SK-N-SH treated with all-trans-retinoic acid at 6 μM for 48 hours (cell line): ENCODE measurements at places on chromosomes 7 and 10.

DNA sequence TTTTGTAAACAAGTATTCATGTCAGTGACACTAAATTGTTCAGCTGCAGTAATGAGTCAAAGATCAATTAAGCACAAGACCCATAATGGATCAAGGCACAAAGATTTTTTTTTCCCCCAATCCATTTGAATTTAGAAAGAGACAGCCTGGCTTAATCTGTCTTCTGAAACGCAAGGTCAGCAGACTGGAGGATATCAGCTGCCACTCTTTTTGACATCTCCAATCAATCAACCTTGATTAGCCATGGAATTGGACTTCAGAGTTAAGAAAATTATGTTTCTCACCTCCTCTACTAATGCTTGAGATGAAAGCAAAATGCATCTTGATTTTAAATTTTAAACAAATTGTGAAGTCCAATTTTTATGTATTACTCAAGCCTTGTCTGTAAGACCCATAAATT lies 642.4 kb upstream of the STEAP1 start:
- ATAC-seq = no peak

- peak; percentile 60 for ATAC-seq
These were observed 69.0 kb downstream of the DKK1 start for GRCh38 chr10:52383088-52383487.

- ATAC-seq = no peak
These were observed 176.2 kb downstream of the WDR11 start for GRCh38 chr10:121027371-121027770.

- peak; percentile 58 for ATAC-seq
These were observed 19.7 kb downstream of the DNAJC12 start for GRCh38 chr10:67818323-67818722.

GRCh38 chr7:26930201-26930600 lies 65.8 kb upstream of the SKAP2 start:
- no peak for ATAC-seq

DNA sequence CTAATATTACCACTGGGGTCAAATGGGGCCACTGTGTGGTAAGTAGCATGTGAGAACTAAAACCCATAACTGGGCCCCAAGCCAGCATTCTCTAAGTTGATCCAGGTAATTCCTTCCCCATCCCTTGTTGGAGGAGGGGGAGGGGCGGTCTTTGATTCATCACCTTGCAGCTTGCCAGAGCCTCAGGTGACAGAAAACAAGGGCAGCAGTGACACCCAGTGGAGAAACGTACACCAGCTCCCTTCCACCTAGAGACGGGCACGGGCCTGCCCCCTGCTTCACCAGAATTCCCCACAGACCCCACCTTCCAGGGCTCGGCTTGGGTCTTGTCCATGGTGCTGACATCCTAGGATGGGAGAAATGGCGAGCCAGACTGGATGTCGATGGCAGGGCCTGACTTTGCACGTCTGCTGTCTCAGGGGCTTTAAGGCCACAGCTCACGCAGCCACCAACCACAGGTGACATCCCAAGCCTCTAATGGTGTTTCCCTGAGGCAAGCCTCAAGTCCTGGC lies 102.0 kb downstream of the STRA8 start:
- peak; percentile 95 for ATAC-seq

DNA sequence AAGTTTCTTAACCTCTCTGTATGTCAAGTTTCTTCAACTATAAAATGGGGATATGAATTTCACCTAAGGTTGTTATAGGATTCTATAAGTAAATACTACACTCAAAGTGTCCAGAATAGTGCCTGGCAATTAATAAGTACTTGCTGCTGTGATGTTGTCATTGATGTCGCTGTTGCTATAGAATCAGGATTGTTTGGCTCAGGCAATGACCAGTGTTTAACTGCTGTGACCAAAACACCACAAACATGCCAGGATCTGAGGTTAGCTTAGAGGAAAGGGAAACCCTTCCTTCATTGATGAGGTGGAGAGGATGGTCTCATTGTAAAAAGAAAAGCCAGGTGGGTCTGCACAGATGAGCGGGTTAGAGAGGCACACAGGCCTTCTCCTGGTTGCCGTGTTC lies 223.1 kb upstream of the INHBA start:
- no peak for ATAC-seq

GRCh38 chr10:60041489-60042133 lies 135.3 kb upstream of the CCDC6 start:
- ATAC-seq = no peak

DNA sequence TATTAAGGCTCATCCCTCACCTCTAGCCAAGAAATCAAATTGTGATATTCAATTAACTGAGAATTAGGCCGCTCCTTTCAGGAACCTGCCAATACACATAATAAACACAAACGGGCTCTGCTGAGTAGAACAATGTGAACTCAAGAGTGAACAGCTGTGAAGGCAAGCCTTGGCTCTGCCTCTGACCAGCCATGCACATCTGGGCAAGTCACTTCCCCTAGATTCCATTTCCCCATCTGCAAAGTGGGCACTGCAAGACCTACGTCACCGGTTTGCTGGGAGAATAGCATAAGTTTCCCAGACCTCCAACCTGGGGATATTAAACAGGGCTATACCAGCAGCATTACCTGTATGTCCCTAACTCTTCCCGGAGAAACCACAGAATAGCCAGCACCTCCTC lies 355.2 kb downstream of the TNS3 start:
- no peak for ATAC-seq

GRCh38 chr10:14826076-14826829 lies 11.6 kb downstream of the CDNF start:
- ATAC-seq = no peak

DNA sequence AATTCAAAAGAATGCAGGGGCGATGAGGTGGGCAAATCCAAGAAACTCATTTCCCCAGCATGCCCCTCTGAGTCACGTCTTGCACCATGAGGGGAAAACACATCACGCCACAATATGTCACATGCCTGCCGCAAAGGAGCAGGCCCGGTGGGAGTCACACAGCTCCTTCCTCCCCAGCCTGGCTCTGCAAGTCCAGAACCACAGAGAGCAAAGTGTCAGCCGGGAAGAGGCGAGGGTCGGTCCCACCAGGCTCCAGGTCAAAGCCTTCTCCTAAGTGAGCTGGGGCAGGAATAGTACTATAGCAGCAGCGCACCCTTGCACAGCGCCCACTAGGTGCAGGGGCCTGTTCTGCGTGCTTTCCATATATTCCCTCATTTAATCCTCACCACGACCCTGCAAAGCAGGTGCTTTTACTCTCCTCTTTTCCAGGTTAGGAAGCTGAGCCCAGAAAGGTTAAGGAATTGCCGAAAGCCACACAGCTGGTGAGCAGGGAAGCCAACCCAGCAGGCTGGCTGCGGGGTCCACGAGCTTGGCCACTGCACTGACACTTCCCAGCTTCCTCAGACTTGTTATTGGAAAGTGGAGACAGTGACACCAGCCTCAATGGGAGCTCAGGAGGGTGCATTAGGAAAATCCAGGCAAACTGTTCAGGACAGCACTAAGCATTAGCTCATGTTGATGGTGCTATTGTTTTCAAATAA lies 94.0 kb upstream of the ZMIZ1 start:
- peak; percentile 48 for ATAC-seq

DNA sequence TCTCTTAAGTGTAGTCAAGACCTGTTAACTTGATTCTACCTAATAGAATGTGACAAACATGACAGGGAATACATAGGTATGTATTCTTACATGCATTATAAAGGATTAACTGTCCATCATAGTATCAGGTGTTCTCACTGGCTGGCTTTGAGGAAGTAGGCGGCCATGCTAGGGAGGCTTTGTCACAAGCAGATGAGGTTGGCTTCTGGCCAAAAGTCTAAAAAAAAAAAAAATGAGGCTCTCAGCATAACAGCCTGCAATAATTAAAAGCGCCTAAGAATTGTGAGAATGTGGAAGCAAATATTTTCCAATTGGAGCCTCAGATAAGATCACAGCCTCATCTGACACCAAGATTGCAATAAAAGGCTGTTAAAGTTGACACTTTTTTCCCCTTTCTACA lies 1256.8 kb upstream of the SORCS1 start:
- no peak for ATAC-seq

DNA sequence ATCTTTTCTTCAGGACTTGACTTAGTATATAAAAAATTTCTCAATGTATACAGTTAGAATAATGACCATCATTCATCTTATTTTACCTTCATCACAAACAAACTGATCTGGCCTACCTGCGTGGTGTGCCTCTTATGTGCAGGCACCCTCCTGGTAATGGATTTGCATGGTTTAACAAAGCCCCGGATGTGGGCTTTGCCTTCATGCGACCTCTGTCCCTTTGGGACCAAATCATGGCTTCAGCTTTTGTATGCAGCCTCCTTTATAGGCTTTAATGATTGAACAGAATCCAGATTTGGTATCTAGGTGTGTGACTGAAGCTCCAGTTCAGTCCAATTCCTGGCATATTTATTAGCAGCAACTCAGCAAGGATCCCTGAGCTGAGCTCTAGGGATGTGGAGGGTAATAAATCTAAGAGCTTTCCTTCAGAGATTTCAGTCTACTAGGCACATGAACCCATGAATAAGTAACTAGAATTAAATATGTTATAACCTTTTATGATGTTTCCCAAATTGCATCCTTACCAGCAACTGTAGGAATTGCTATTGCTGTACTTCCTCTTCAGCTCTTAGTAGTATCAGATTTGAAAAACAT lies 256.9 kb downstream of the ABCA13 start:
- ATAC-seq = no peak

- ATAC-seq = no peak
These were observed 50.0 kb downstream of the SPAM1 start for GRCh38 chr7:123975084-123975483.

GRCh38 chr10:57959318-57960006 lies 308.2 kb downstream of the IPMK start:
- no peak for ATAC-seq

DNA sequence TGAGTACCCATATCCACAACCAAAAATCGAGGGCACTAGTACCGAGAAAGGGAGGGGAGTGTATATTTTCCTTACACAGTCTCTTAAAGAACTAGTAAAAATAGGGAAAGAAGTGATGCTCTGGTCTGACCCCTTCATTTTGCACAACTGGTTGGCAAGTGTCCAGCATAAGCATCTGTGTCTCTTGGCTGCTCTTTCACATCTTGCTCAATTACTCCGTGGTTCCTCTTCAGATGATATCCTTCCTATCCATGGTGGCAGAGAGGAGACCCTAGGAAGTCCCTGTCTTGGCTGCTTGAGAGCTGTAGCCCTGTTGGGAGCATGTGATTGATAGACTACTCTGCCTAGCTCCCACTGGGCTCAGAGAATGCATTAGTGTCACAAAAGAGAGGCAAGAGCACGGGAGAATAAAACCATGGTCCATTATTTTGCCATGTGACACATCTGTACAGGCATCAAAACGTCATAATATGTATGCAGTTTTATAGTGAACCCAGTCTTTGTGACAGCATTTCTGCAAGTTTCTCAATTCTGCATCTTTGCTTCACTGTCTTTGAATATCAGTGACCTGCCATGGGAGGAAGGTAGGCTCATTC lies 111.8 kb upstream of the ANKRD1 start:
- ATAC-seq = no peak

DNA sequence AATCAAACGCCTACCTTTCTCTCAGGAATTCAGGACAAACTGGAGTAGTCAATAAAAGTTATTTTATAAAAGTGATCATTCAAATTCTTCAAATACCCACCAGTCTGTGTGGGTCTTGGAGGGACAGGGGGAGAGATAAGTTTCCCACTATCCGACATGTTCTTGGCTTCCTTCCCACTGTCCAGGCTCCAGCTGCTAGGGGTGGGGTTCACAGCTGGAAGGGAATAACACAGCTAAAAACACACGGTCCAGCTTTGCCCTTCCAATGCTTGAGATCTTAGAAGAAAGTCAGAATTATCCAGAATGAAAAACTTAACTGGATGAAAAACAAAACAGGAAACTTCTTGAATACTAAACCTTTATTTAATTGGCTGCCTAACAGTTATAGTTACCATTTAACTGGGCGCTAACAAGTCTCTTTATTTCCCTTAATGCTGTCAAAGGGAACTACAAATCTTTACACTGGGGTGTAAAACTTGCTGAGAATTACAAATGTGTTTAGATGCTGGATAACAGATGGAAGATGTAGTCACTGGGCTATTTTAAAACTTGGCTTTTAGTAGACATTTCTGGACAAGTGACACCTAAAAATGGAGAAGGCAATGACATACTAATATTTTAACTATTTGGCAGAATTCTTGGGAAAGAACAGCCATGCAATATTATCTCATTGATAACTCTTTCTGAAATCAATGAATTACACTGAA lies 172.8 kb upstream of the IMMP2L start:
- ATAC-seq = no peak

DNA sequence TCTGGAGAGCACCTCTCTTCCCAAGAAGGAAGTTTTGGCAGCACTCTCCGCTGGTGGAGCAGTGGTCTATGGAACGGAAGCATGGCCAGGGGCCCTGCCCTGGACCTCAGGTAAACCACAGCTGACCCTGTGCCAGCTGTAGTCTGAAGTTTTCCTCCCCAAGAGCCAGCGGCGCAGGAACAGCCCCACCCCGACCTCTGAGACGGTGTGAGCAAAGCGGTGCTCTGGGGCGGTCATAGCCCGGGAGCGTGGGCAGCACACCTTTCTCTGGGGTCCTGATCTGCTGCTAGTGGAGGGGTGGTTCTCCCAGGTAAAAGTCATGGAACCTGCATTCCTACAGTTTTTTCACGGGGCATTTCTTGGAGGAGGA lies 52.6 kb downstream of the TSPAN15 start:
- ATAC-seq = no peak

DNA sequence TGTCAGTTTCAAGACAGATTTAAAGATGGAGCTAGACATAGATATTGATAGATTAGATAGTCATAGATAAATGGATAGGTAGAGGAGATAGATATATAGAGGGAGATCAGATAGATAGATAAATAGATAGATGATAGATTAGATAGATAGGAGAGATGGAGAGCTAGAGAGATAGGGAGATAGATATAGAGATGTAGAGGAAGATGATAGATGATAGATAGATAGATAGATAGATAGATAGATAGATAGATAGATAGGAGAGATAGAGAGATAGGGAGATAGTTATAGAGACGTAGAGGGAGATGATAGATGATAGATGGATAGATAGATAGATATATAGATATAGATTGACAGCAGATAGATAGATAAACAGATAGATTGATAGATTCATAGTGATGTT lies 1038.8 kb upstream of the AUTS2 start:
- ATAC-seq = no peak

- ATAC-seq = no peak
These were observed 18.4 kb upstream of the CALN1 start for GRCh38 chr7:72430531-72430930.

DNA sequence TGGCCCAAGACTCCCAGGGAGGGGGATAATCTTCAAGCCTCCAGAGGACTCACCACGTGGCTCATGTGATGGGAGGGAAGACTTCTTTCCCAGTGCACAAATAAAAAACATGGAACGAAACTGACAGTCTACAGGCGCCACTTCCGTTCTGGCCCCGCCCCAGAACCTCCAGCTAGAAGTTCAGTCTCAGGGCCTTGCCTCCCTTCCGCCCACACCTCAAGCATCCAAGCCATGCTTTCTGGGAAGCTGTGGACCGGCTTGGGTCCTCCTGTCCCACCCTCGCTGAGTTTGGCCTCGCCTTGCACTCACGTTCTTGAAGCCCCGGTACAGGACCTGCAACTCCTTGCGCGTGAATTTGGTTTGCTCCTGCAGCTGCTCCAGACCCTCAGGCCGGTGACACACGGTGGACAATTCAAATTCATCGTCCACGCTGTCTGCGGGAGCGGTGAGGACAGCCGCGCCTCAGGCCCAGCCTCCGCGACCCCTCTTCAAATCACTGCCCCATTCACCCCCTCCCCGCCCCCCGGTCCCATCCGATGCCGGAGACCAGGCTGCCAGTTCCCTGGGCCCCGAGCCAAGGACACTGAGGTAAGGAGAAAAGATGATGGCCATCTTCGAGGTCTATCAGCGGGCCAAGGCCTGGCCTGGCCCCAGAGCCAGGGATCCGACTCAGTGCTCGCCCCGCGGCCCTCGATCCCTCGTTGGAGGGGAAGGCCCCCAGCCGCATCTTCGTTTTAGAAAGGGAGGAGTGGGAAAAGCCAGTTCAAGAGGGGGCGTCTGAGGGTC lies 10.7 kb upstream of the OGA start:
- no peak for ATAC-seq
